ENCODE measurements at places on chromosomes 12 and 14. TPM values are rescaled to one million over a fixed set of nuclear protein-coding genes. Genes with fewer than 3 reads are reported as not detected.

Gene PPP1R1A
- 27.1 TPM for total RNA-seq

Gene MORN3
- total RNA-seq: not detected

Gene GIT2
- 37.0 TPM for total RNA-seq

- ATAC-seq: no peak
Observed at GRCh38 chr12:68048648-68049297, 59.5 kb downstream of the IFNG-AS1 start.

Measured in gastroesophageal sphincter (tissue), 4 donors.